HFFc6 (cell line): ENCODE measurements at places on chromosomes 7 and 10.

GRCh38 chr7:122544463-122544862 is 154.5 kb downstream of the RNF133 start:
- no peak for DNase-seq

GRCh38 chr7:114851406-114852061 is 70.4 kb upstream of the MDFIC start:
- no peak for DNase-seq

GRCh38 chr7:134854816-134855215 is 75.4 kb downstream of the CALD1 start:
- DNase-seq, result no peak

DNA sequence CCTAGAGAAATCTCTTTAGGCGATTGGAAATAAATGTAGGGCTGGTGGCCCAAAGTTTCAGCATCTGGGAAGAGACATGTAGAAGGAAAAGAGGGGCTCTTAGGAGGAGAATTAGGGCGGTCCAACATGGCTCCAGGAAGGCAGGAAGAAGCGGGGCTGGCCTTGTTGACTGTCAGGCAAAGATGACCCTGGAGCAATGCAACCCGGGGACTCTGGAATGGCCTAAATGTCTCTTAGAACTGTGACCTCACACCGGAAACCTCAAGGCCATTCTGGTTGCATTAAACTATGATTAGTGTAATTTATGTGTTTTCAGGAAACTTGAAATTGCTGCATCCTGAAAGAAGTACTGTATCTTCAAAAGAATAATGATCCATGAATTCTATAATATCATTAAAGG is 66.8 kb downstream of the NRP1 start:
- no peak for DNase-seq

GRCh38 chr7:103690242-103690974 is 244.4 kb upstream of the SLC26A5 start:
- no peak for DNase-seq
